Immature natural killer cell (primary cell): ENCODE measurements at places on chromosomes 11 and 22. TPM values are rescaled to one million over a fixed set of nuclear protein-coding genes. Genes with fewer than 3 reads are reported as not detected.
A peak's percentile ranks its signal among the peaks of the same experiment; 100 is the strongest.

DNA sequence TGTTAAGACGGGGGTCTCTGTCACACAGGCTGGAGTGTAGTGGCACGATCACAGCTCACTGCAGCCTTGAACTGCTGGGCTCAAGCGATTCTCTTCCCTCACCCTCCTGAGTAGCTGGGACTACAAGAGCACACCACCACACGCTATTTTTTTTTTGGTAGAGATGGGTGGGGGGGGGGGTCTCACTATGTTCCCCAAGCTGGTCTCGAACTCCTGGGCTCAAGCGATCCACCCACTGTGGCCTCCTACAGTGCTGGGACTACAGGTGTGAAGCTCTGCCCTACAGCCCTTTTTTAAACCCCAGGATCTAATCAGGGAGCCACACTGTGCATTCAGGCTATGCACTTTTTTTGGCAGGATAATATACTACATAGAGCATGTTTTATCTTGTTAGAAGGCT lies 1.4 kb upstream of the DHCR7 start:
- H3K4me3 ChIP-seq: peak overlapping the region; percentile 93
- peaks cover 57% of the 10 kb centered on the region for H3K4me1 ChIP-seq
- H3K36me3 ChIP-seq: peaks cover 13% of the 10 kb centered on the region
- H3K27ac ChIP-seq: peak overlapping the region; percentile 83
- DNase-seq: no peak

GRCh38 chr11:18485913-18486528 lies 30.4 kb downstream of the LDHAL6A start:
- H3K27ac ChIP-seq: no peak overlapping the region
- no peak for DNase-seq
- H3K27me3 ChIP-seq: no peaks in the 10 kb centered on the region
- H3K36me3 ChIP-seq: peaks cover 30% of the 10 kb centered on the region

The XRRA1 gene
- 10.6 TPM for polyA plus RNA-seq

- peaks cover 49% of the 10 kb centered on the region for H3K36me3 ChIP-seq
- H3K4me3 ChIP-seq: no peak overlapping the region
- no peaks in the 10 kb centered on the region for H3K4me1 ChIP-seq
- no peaks in the 10 kb centered on the region for H3K27me3 ChIP-seq
- DNase-seq: no peak
- no peak overlapping the region for H3K27ac ChIP-seq
Observed at GRCh38 chr11:113329725-113330124, 15.3 kb downstream of the TTC12 start.

The HEPN1 gene
- polyA plus RNA-seq: not detected

DNA sequence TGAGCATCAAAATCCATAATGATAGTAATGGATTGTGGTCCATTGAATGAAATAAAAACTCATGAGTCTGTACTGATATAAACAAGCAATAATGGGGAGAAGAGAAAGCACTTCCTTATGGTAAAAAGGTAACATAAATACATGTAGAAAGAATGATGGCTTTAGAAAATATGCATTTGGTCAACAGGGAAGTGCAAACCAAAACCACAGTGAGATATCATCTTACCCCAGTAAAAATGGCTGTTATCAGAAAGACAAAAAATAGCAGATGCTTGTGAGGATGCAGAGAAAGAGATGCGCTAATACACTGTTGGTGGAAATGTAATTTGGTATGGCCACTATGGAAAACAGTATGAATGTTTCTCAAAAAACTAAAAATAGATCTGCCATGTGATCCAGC lies 6.9 kb upstream of the MMP20 start:
- no peaks in the 10 kb centered on the region for H3K36me3 ChIP-seq
- H3K27ac ChIP-seq: no peak overlapping the region
- peaks cover 7% of the 10 kb centered on the region for H3K4me1 ChIP-seq
- DNase-seq: no peak
- no peak overlapping the region for H3K4me3 ChIP-seq

DNA sequence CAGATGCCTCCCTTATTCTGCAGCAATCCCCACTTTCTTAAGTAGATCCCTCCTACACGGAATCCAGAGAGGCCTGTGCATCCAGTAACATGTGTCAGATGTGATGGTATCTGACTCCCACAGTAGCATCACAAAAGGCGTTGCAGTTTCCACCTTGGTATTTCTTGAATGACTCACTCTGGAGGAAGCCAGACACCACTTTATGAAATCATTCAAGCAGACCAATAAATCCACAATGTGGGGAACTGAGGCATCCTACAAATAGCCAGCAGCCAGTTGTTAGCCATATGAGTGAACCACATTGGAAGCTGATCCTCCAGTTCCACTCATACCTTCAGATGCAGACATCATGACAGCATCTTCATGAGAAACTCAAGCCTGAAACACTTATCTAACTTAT lies 798.1 kb downstream of the OPCML start:
- no peaks in the 10 kb centered on the region for H3K27me3 ChIP-seq
- no peaks in the 10 kb centered on the region for H3K4me1 ChIP-seq
- H3K36me3 ChIP-seq: no peaks in the 10 kb centered on the region
- no peak overlapping the region for H3K27ac ChIP-seq

The UBASH3B gene
- 9.6 TPM for polyA plus RNA-seq

The SOX10 gene
- polyA plus RNA-seq: not detected

The THY1 gene
- not detected for polyA plus RNA-seq

GRCh38 chr22:26286091-26286820 lies 117.0 kb downstream of the SEZ6L start:
- H3K4me1 ChIP-seq: peaks cover 23% of the 10 kb centered on the region
- H3K27me3 ChIP-seq: peaks cover 2% of the 10 kb centered on the region
- H3K4me3 ChIP-seq: no peak overlapping the region
- no peaks in the 10 kb centered on the region for H3K36me3 ChIP-seq
- no peak overlapping the region for H3K27ac ChIP-seq

GRCh38 chr11:67387069-67387468 lies 4.7 kb upstream of the RAD9A start:
- peaks cover 3% of the 10 kb centered on the region for H3K27me3 ChIP-seq
- no peak overlapping the region for H3K4me3 ChIP-seq
- no peak for DNase-seq
- H3K4me1 ChIP-seq: peaks cover 27% of the 10 kb centered on the region
- no peak overlapping the region for H3K27ac ChIP-seq

DNA sequence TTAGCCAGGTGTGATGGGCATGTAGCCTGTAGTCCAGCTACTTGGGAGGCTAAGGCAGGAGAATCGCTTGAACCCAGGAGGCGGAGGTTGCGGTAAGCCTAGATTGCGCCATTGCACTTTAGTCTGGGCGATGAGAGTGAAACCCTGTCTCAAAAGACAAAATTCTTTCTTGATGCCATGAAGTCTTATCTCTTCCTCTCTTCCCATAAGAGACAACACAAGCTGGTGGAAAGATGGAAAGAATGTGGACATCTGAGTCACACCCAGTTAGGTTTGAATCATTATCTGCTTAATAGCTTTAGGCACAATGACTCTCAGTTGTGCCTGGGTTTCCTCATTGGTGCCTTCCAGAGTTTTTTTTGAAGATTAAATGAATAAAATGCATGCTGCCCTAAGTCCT lies 35.3 kb downstream of the KREMEN1 start:
- no peak for DNase-seq
- H3K4me1 ChIP-seq: no peaks in the 10 kb centered on the region
- no peak overlapping the region for H3K4me3 ChIP-seq

DNA sequence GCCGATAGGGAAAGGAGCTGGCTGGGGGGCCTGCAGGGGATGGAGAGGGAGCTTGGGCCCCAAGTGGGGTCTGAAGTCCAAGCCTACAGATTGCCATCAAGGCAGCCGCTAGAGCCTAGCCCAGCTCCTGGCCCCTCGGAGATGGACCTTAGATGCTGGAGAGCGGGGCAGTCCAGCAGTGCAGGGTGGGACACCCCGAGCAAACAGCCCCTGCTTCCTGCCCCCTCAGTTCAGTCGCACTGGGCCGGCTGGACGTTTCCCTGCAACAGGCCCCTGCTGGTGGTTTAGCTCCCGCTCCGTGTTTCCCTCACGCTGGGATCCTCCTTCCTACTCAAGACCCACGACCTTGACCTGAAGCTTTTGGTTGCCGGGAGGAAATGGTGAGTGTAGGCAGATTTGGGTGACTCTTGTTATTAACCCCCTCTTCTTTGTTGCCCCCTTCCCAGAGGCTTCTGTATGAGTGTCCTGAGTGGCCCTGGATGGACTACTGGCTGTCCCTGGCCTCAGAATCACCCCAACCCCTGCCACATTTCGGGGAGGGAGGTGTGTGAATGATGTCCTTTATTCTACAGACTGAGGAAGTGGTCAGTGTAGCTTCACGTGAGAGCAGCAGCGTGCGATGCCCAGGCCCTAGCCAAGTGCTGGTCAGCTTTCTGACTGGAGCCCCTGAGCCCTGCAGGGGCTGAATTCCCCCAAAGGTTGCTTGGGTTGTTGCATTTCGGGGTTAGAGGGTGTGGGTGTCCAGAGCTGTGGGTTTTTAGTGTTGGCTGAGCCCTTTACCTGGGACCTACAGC lies 2.7 kb downstream of the ST3GAL4 start:
- H3K27ac ChIP-seq: peak overlapping the region; percentile 80
- DNase-seq: no peak
- peaks cover 56% of the 10 kb centered on the region for H3K4me1 ChIP-seq
- H3K27me3 ChIP-seq: peaks cover 11% of the 10 kb centered on the region
- no peaks in the 10 kb centered on the region for H3K36me3 ChIP-seq

The PKNOX2 gene
- polyA plus RNA-seq: not detected

DNA sequence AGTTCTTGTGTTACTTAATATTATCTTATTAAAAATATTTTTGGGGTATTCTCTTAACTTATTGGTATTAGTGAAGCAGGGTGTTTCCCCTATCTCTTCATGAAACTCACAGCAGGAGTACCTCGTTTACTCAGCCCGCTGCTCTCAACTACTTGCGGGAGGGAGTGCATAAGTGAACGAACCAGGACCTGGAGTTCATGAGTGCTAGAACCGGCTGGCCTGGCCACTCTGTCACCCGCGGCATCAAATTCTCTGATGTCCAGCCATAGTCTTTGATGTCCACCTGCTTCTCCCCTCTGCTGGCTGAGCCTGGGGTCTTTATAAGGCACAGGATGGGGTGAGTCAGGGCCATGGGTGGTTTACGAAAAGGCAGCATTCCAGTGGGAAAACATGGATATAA lies 216.7 kb upstream of the ANO5 start:
- no peak overlapping the region for H3K4me3 ChIP-seq
- H3K4me1 ChIP-seq: no peaks in the 10 kb centered on the region
- H3K27ac ChIP-seq: no peak overlapping the region

DNA sequence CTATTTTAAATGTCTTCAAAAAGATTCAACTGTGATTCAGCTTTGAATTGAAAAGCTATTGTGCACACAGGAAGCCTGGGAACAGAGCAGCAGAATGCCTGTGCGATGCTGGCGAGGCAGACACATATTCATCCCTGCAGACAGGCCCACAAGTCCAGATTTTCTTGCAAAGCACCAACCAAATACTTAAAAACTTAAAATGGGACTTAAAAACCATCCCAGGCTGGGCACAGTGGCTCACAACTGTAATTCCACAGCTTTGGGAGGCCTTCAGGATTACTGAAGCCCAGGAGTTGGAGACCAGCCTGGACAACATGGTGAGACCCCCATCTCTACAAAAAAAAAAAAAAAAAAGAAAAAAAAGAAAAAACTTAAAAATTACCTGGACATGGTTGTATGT lies 122.6 kb upstream of the SERPIND1 start:
- no peak overlapping the region for H3K4me3 ChIP-seq
- H3K27me3 ChIP-seq: no peaks in the 10 kb centered on the region
- no peaks in the 10 kb centered on the region for H3K36me3 ChIP-seq
- H3K27ac ChIP-seq: no peak overlapping the region
- no peak for DNase-seq
- peaks cover 12% of the 10 kb centered on the region for H3K4me1 ChIP-seq

- no peak overlapping the region for H3K27ac ChIP-seq
- H3K36me3 ChIP-seq: no peaks in the 10 kb centered on the region
- peak overlapping the region; percentile 28 for H3K4me3 ChIP-seq
- DNase-seq: peak; percentile 28
- peaks cover 5% of the 10 kb centered on the region for H3K4me1 ChIP-seq
Observed at GRCh38 chr11:113474362-113475159, 637 bp downstream of the DRD2 start.

- no peak for DNase-seq
- no peaks in the 10 kb centered on the region for H3K27me3 ChIP-seq
- peaks cover 51% of the 10 kb centered on the region for H3K4me1 ChIP-seq
Observed at GRCh38 chr11:110454609-110455008, 24.9 kb downstream of the FDX1 start.

GRCh38 chr11:14253421-14253820 lies 105.6 kb downstream of the RRAS2 start:
- H3K27me3 ChIP-seq: peaks cover 16% of the 10 kb centered on the region
- no peak for DNase-seq
- no peak overlapping the region for H3K27ac ChIP-seq
- H3K4me1 ChIP-seq: peaks cover 10% of the 10 kb centered on the region

- H3K4me3 ChIP-seq: no peak overlapping the region
- no peak overlapping the region for H3K27ac ChIP-seq
- no peaks in the 10 kb centered on the region for H3K4me1 ChIP-seq
- no peaks in the 10 kb centered on the region for H3K36me3 ChIP-seq
Observed at GRCh38 chr22:22099194-22099486, 116.6 kb upstream of the TOP3B start.

The GLYAT gene
- polyA plus RNA-seq: not detected

The SERPIND1 gene
- not detected for polyA plus RNA-seq

DNA sequence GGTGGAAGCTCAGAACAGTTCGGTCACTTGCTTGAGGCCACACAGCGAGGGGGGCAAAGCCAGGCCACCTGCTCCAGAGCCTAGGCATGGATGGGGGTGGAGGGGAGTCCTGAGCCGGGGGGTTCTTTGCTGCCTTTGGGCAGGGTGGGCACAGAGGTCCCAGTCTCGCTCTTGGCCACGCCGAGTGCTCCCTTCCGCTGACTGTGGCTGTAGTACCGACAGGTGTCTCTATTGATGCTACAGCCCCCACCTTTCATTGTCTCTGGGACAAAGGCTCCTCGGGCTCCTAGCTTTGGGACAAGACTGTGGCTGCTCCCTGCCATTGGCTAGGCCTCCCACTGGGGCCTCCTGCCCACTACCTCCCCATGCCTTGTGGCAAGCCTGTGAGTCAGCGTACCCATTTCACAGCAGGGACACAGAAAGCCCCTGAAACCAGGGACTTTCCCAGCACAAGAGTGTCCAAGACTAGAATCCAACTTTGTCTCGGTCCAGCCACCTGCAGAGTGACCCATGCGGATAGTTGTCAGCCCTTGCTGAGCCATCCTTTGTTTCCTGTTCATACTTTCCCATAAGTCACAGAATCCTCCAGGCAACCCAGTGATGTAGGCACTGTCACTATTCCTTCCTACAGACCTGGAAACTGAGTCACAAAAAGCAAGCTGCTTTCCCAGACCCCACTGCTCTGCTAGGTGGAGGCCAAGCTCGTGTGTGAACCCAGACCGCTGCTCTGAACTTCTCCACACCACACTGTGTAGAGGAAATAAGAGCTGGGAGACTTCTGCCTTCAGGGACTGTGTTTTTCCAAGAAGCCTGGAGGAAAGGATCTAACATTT lies 17.2 kb downstream of the MYEOV start:
- H3K36me3 ChIP-seq: no peaks in the 10 kb centered on the region
- H3K4me3 ChIP-seq: peak overlapping the region; percentile 71
- DNase-seq: no peak
- peaks cover 17% of the 10 kb centered on the region for H3K4me1 ChIP-seq

- no peak for DNase-seq
- H3K4me1 ChIP-seq: no peaks in the 10 kb centered on the region
- no peak overlapping the region for H3K27ac ChIP-seq
- H3K4me3 ChIP-seq: no peak overlapping the region
Observed at GRCh38 chr11:80477178-80477577, 1036.3 kb upstream of the TENM4 start.
